ENCODE measurements at places on chromosomes 4 and X.

GRCh38 chr4:76322236-76322635 is 15.7 kb downstream of the STBD1 start:
- no peak for DNase-seq

- DNase-seq, result no peak
These were observed 36.7 kb downstream of the HMGB3 start for GRCh38 chrX:151019856-151020255.

DNA sequence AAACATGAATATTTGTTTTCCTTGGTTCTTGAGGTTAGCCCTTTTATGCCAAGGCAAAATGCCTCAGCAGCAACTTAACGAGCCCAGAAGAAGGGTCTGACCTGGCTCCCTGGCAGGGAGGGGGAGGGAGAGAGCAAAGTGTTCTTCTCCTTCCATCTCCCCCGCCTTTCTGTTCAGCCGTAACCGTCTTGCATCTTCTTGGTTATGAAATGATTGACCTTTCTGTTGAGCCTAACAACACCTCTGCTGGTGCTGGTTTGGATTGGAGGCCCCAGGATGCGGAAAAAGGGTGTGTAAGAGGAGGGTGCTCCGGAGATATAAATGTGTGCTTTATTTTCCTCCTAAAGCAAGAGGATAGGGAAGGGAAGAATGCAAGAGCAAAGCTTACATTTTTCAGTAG is 44.7 kb downstream of the PTTG2 start:
- no peak for DNase-seq

DNA sequence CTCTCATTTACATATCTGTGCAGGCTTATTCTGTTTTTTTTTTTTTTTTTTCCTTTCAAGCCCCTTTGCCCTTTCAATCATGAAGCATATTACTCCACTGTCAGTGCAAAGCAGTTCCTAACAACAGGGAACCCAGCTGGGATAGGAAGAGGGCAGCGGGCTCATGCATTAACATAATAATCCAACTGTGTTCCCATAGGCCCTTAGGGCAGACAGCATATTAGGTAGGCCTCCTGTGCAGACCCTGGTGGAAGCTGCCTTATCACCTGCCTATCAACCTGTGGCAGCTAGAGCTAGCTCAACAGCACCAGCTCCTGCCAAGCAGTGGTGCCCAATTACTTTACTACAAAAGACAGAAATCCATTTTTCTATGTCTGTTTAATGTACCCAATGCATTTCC is 49.3 kb downstream of the SLC10A7 start:
- DNase-seq, result no peak

DNA sequence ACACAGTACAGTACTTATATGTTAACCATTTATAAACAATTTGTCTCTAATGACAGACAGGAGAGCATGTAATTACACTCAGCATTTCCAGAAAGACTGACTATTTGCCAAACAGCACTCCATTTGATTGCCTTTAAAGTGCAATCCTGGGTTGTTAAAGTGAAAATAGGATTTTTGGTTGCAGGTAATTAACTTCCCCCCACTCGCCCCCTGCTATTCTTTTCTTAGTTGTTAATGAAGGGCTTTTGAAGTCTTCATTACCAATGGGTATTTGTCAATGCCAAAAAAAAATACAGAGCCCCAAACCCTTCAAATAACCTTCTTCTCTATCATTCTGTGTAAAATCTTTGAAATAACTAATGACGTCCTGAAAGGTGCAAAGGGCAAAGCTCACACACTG is 825.6 kb downstream of the STPG2 start:
- no peak for DNase-seq

DNA sequence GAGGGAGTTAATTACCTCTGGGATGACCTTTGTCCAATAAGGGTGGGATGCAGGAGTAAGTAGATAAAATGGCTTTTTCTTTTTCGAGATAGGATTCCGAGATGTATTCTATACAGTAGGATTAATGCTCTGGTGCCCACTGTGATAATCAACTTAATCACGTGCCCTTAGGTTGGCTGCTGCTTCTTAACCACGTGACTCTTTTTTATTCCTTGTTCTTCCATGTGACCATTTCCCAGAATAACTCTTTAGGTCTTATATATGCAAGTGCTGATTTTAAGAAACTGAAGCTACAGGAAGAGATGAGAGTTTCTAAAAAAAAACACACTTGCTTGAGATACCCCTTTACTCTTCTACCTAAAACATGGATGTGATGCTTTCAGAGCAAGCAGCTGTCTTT is 1628.9 kb downstream of the PCDH7 start:
- no peak for DNase-seq

- DNase-seq, result no peak
These were observed 118.2 kb downstream of the PPP3CA start for GRCh38 chr4:101229116-101229515.

- no peak for DNase-seq
These were observed 12.2 kb upstream of the ODAM start for GRCh38 chr4:70183168-70183939.

DNA sequence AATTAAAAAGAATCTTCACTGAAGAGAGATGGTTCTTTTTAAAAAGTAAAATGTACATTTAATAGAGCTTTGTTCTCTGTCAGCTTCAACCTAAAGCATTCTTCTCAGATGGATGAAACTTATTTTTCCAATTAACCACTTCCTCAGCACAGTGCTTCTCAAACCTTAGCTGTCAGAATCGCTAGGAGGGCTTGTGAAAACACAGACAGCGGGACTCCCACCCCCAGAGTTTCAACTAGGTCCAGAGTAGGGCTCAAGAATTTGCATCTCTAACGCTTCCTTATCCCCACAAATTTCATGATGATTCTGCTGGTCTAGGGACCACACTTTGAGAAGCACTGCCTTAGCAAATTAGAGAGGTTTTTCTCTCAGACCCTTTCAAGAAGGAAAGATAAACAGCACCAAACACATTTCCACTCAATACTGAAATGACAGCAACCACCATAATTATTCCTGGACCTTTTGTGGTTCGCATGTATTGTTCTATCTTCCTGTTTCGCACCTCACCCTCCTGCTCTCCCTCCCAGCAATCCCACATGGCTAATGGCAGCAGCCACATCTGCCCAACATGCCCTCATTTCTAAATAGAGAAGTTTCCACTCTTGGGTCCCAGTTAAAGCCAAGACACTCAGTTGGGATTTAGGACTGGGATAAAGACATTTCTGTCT is 73.2 kb downstream of the ZNF827 start:
- DNase-seq, result no peak

DNA sequence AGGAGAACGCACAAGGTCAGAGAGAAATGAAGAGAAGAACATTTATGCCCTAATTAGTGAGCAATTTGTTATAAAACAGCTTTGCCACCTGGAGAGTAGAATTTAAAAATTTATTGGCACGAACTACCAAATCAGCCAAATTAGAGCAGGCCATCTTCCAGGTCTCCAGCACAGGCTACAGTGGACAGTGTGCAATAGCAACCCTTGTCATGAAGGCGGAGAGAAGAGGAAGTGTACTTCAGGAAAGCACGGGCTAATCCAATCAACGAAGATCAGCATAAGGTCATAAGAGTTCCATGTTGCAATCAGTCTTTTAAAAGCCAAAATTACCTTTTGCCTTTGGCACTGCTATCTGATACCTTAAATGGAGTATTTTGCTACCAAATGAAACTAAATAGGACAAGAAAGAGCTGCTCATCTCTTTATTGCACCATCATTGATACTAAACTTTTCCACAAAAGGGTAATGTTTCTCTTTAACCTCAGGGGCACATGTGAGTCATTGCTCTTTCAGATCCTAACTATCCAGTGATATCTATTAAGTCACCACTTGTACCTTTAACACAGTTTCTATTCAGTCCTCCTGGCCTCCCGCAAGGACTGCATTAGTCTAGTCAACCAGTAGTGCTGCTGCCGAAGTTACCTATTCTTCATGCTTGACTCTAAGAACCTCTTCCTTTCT is 19.9 kb downstream of the ANK2 start:
- DNase-seq, result no peak

DNA sequence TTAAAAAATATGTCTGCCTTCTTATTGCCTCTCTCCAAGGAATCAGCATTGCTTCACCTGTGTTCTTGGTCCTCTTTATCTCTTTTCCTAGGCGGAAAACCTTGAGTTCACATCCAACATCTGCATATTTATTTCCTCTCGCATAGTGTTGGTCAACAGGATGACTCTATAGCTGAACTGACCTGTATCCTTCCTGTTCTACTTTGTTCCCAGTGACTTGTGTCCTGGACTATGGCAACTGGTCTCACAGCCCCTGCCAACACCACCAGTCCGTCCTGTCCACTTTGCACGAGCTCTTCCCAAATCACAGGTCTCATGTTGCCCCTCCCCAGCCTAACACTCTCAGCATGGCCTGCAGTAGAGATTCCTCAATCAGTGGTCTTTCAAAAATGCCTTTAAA is 2.0 kb downstream of the DIPK2B start:
- DNase-seq, result no peak

DNA sequence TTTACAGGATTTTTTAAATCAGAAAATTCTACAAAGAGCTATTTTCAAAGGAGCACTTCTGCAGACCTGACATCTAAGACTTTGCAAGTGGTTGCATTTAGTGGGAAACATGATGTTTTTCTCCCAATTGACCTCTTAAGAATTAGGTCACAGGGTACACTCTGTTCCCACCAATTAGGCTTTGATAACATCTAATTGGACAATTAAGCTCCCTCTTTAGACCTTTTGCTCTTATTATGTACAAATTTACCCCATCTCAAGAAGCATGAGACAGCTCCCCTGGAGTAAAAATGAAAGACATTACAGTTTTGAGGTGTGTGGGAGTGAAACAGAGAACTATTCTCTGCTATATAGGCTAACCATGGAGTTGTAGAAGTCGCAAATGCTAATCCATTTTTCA is 31.8 kb upstream of the AGA start:
- DNase-seq, result no peak

- no peak for DNase-seq
These were observed 15.3 kb downstream of the PPARGC1A start for GRCh38 chr4:23874536-23874901.

DNA sequence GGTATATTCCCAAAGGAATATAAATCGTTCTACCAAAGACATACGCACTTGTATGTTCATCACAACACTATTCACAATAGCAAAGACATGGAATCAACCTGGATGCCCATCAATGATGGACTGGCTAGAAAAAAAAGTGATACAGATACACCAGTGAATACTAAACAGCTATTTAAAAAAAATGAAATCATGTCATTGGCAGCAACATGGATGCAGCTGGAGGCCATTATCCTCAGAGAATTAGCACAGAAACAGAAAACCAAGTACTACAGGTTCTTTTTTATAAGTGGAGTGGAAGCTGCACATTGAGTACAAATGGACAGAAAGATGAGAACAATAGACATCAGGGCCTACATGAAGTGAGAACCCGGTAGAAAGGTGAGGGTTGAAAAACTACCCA is 81.4 kb downstream of the ANTXR2 start:
- DNase-seq, result no peak

GRCh38 chr4:70637239-70637913 is 8.8 kb downstream of the ENAM start:
- no peak for DNase-seq

DNA sequence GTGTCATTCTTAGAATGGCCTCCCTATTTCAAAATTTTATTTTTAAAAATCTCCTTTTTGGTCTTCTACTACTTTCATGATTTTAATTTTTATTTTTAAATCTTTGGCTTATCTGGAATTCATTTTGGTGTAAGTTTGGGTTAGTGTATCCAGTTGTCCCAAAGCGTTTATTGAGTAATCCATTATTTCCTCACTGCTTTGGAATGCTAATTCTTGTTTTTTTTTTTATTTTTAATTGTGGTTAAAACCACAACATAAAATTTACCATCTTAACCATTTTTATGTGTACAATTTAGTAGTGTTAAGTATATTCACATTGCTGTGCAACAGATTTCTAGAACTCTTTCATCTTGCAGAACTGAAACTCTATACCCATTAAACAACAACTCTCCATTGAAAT is 8.7 kb downstream of the CITED1 start:
- DNase-seq, result no peak

- no peak for DNase-seq
These were observed 253.2 kb downstream of the SPRY1 start for GRCh38 chr4:123649645-123650391.

DNA sequence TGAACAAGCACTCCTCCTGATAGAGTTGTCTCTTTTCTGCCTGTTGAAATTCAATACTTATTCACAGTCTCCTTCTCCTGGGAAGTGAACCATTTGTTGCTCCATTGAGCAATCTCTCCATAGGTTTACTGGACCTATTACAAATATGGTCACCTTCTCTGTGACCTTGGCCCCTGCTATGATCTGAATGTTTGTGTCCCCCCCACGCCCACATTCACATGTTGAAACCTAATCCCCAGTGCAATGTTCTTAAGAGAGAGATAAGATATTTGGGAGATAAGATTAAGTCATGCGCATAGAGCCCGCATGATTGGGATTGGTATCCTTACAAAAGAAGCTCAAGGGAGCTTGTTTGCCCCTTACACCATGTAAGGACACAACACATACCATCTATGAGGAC is 54.1 kb upstream of the GABRE start:
- no peak for DNase-seq

GRCh38 chr4:164188236-164188635 is 565.7 kb upstream of the SMIM31 start:
- no peak for DNase-seq

DNA sequence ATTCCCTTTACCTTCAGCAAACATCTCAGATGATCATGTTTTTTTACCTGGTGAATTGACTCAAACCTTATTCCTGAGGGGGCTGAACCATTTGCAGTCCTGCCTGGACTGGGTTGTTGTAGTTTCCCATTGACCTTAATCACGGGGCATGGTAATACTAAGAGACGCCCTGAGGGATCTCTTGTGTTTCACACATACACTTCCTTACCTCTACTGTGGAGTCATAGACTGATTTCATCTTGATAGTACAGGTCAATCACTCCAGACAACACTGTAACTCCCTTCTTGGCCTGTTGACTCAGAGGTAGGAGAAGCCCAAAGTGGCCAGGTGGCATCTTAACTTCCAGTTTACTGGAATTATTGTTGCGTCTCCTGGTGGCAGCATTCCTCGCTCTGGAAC is 1064.0 kb upstream of the PCDH10 start:
- no peak for DNase-seq

DNA sequence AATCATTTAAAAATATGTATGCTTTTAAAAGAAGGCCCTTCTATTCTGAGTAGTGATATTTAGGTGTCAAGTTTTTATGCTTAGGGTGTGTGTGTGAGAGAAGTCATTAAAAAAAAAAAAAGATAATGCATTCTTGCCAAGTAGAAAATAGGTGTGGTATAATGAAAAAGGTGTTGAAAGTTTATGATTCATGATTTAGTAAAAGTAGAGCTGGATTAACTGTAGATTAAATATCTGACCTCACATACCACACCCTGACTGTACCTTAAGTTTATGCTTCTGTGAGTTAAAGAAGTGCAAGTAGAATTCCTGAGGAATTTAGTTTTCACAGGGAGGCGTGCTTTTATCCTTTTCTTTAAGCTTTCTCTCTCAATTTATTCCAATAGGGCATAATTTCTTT is 71.1 kb downstream of the BMPR1B start:
- no peak for DNase-seq

Measured in Right ventricle myocardium inferior (tissue), 1 donor.